ENCODE measurements at places on chromosomes 2 and 18.

- H3K4me3 ChIP-seq = no peak overlapping the region
- H3K4me1 ChIP-seq = no peaks in the 10 kb centered on the region
- no peaks in the 10 kb centered on the region for H3K36me3 ChIP-seq
- no peak overlapping the region for H3K27ac ChIP-seq
- peaks cover 48% of the 10 kb centered on the region for H3K27me3 ChIP-seq
These were observed 32.3 kb downstream of the PLB1 start for GRCh38 chr2:28528206-28528605.

DNA sequence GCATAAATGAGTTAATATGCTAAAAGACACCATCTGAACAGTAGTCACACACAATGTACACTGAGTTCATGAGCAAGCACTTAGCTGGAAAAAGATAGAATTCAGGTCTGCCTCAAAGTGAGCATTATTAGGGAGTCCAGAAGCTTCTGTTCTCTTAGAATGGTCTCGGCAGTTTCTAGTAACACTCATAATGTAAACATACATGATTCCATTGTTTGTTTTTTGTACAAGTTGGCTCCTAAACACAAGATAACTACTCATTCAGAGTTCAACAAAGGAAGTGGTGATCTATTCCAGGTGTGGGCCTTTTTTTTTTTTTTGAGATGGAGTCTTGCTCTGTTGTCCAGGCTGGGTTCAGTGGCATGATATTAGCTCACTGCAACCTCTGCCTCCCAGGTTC lies 66.2 kb downstream of the ESCO1 start:
- no peak for DNase-seq
- H3K36me3 ChIP-seq = peaks cover 9% of the 10 kb centered on the region
- H3K27ac ChIP-seq = no peak overlapping the region
- H3K4me3 ChIP-seq = no peak overlapping the region
- no peaks in the 10 kb centered on the region for H3K27me3 ChIP-seq
- no peaks in the 10 kb centered on the region for H3K4me1 ChIP-seq

DNA sequence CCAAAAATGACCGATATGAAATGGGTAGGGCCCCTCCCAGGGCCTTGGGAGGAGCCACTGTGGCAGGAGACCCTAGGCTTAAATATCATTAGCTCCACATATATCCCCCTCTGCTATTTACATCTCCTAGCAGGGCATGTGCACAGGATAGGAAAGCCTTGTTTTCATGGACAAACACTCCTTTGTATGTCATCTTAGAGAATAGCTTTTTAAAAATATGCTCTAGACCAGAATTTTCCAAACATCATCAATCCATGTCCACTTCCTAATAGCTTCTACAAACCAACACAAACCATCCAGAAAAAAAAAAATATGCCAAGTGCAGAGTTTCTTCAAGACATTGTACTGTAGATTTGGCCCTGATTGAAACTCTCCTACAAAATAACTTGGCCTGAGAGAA lies 10.8 kb downstream of the DAPL1 start:
- no peak overlapping the region for H3K4me3 ChIP-seq
- H3K27ac ChIP-seq = no peak overlapping the region
- no peak for DNase-seq
- H3K36me3 ChIP-seq = no peaks in the 10 kb centered on the region

GRCh38 chr2:217469203-217469810 lies 533.5 kb downstream of the TNS1 start:
- no peak for DNase-seq
- H3K36me3 ChIP-seq = no peaks in the 10 kb centered on the region
- H3K4me1 ChIP-seq = peaks cover 52% of the 10 kb centered on the region
- H3K4me3 ChIP-seq = no peak overlapping the region

DNA sequence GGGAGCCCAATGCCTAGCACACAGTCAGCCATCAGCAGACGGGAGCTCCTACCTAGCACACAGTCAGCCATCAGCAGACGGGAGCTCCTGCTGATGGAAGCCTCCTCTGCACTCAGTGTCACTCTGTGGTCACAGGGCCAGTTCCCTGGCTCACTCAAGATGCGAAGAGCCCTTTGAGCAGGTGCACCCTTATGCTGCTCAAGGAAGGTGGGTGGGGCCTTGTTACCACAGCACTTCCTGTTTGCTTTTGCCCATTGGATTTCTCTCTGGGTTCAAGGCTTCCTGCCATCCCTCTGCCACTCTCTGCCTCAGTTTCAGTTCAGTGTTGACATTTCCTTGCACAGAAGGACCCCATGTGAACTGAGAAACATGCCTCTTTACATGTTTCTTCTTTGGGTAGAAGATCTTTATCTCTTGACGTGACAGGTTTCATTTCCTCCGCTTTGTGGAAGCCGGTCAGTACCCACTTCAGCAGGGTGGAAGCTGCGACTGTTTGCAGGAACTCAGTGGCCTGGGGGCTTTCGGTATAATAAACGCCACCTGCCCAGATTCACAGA lies 11.6 kb downstream of the TRIB2 start:
- H3K27ac ChIP-seq = no peak overlapping the region
- peaks cover 1% of the 10 kb centered on the region for H3K27me3 ChIP-seq
- no peak for DNase-seq
- no peak overlapping the region for H3K4me3 ChIP-seq
- H3K4me1 ChIP-seq = peaks cover 31% of the 10 kb centered on the region
- peaks cover 64% of the 10 kb centered on the region for H3K36me3 ChIP-seq

- no peak for DNase-seq
- peaks cover 4% of the 10 kb centered on the region for H3K27me3 ChIP-seq
- no peak overlapping the region for H3K27ac ChIP-seq
- H3K4me3 ChIP-seq = no peak overlapping the region
These were observed 1221.0 kb downstream of the SUCLG1 start for GRCh38 chr2:83238111-83238510.

DNA sequence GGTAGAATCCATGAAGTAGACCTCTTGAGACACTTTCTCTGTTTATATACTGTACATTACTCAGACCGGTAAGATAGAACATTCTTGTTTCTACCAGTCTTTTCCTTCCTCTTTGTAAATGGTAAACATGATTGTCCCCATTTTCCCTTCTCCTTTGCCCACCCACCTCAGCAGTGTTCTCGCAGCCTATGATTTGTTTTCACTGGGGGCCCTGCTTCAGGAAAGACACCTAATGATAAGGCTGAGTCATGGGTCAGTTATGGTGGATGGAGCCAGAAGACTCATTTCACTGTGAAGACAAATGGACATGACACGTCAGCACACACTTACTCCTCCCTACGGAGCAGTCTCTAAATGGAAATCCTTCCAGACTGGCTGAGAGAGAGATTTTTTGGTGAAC lies 23.7 kb downstream of the CENPO start:
- peak; percentile 78 for DNase-seq
- H3K4me1 ChIP-seq = peaks cover 66% of the 10 kb centered on the region
- peaks cover 42% of the 10 kb centered on the region for H3K36me3 ChIP-seq

Data from HFFc6 (cell line).